Thoracic aorta (tissue), 2 donors: ENCODE measurements at places on chromosomes 11 and 22. TPM values are rescaled to one million over a fixed set of nuclear protein-coding genes. Genes with fewer than 3 reads are reported as not detected.

DNA sequence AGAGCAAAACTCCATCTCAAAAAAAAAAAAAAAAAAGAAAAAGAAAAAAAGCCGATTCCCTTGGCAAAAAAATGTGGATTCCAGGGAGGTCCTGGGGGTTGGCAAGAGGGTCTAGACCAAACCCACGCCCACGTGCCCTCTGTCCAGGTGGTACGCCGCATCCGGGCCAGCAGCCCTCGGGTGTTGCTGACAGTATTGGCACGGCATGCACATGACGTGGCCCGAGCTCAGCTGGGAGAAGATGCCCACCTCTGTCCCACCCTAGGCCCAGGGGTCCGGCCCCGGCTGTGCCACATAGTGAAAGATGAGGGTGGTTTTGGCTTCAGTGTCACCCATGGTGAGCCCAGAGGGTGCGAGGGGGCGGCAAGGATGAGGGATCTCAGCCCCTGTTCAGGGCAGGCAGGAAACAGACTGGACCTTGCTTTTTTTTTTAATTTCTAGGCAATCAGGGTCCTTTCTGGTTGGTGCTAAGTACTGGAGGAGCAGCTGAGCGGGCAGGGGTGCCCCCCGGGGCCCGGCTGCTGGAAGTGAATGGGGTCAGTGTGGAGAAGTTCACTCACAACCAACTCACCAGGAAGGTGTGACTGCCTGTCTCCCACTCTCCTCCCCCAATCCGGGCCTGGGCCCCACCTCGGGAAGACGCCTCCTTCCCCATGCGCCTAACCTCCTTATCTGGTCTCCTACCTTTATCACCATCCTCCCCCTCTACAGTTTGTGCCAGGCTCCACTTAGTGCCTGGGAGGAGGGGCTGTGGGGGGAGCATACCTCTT is 2.0 kb downstream of the NHERF4 start:
- no peaks in the 10 kb centered on the region for H3K4me1 ChIP-seq
- H3K36me3 ChIP-seq: peaks cover 10% of the 10 kb centered on the region
- DNase-seq: no peak
- no peak overlapping the region for H3K4me3 ChIP-seq
- H3K27ac ChIP-seq: no peak overlapping the region

Gene POTEH
- not detected for total RNA-seq

DNA sequence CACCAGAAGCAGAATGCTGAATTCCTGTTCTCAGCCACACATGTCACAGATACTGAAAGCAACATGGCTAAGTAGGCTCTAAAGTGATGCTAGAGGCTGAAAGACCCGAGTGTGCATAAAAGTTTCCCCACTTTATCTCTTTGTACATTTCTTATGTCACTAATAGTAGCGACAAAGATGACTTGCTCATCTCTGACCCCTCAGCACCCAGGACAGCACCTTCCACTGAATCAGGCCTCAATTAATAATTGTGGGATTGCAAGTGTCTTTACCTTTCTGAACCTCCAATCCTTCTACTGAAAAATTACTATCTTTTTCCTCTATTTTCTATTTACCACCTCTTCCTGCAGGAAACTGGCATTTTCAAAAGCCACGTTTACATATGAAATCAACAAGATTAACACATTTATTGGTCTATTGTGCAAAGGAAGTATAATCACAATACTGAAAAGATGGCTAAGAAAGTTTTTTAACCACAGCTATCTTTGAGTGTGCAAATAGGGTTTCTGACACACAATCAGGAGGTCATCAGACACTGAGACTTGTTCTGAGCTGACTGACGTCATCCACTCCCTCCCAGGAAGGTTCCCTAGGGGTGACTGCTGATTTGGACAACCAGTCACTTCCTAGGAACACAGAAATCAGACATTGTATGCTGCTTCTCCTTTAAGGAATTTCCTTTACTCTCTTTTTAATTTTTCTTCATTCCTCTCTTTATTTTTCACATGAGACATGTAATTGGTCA is 213.9 kb upstream of the ISX start:
- no peaks in the 10 kb centered on the region for H3K4me1 ChIP-seq
- H3K4me3 ChIP-seq: no peak overlapping the region
- H3K27ac ChIP-seq: no peak overlapping the region
- no peak for DNase-seq
- no peaks in the 10 kb centered on the region for H3K36me3 ChIP-seq

Gene CD248
- total RNA-seq: 22.9 TPM

DNA sequence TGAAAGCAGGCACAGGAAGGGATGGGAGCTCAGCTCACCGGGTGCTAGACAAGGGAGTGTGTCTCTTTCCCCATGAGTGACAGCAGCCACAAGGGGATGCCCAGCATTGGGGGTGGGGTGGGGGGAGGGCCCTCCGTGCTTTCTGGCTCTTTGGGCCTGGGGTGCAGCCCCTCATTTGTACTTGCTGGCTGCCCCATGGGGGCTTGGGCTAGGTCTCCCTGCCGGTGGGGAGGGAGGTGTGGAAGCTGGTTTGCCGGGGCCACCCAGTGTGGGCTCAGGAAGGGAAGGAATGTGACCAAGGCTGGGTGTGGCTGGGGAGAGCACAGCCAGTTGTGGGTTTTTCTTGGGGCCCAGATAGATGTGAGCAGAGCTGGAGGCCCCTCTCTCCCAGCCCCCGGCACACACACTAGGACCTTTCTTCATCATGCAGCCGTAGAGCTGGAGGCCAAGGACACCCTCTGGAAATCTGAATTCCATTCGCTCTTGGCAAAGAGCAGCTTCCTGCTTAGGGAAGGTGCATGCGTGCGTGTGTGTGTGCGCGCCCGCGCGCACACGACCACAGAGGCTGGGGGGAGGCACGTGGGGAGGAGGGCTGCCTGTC is 25.8 kb downstream of the KCNQ1OT1 start:
- no peak overlapping the region for H3K27ac ChIP-seq
- H3K4me1 ChIP-seq: peaks cover 4% of the 10 kb centered on the region
- H3K4me3 ChIP-seq: no peak overlapping the region
- H3K36me3 ChIP-seq: no peaks in the 10 kb centered on the region

Gene RIBC2
- 5.1 TPM for total RNA-seq

- no peak overlapping the region for H3K27ac ChIP-seq
- no peaks in the 10 kb centered on the region for H3K36me3 ChIP-seq
- H3K4me3 ChIP-seq: no peak overlapping the region
- no peak for DNase-seq
- no peaks in the 10 kb centered on the region for H3K27me3 ChIP-seq
Observed at GRCh38 chr11:102840018-102840417, 3.4 kb downstream of the MMP3 start.

- no peaks in the 10 kb centered on the region for H3K27me3 ChIP-seq
- H3K4me3 ChIP-seq: no peak overlapping the region
- no peak overlapping the region for H3K27ac ChIP-seq
Observed at GRCh38 chr11:43399983-43400630, 41.4 kb downstream of the TTC17 start.

Gene DNAJB7
- not detected for total RNA-seq

DNA sequence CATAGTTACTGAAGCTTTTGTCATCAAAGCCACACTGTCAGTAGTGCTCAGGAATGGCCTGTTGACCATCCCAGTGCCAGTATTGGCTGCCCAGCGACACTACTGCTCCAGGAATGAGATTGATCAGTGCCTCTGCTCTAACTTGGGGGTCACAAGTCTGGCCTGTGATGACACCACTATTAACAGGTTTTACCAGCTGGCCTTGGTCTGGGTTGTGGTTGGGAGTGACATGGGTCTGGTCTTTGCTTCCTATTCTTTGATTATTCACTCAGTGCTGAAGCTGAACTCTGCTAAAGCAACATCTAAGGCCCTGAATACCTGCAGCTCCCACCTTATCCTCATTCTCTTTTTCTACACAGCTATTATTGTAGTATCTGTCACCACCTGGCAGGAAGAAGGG is 21.5 kb downstream of the OR56B4 start:
- no peak overlapping the region for H3K4me3 ChIP-seq
- H3K27me3 ChIP-seq: no peaks in the 10 kb centered on the region
- H3K4me1 ChIP-seq: no peaks in the 10 kb centered on the region
- H3K36me3 ChIP-seq: no peaks in the 10 kb centered on the region

Gene WBP2NL
- 1.3 TPM for total RNA-seq

- H3K4me3 ChIP-seq: no peak overlapping the region
- no peak for DNase-seq
- H3K27ac ChIP-seq: no peak overlapping the region
- H3K27me3 ChIP-seq: no peaks in the 10 kb centered on the region
- H3K36me3 ChIP-seq: no peaks in the 10 kb centered on the region
Observed at GRCh38 chr22:33983558-33983957, 63.3 kb upstream of the LARGE1 start.

Gene NRIP3
- total RNA-seq: 2.1 TPM

GRCh38 chr22:27057717-27058116 is 400.3 kb downstream of the MIAT start:
- H3K27ac ChIP-seq: no peak overlapping the region
- H3K4me3 ChIP-seq: no peak overlapping the region
- H3K4me1 ChIP-seq: peaks cover under 1% of the 10 kb centered on the region
- H3K36me3 ChIP-seq: no peaks in the 10 kb centered on the region

DNA sequence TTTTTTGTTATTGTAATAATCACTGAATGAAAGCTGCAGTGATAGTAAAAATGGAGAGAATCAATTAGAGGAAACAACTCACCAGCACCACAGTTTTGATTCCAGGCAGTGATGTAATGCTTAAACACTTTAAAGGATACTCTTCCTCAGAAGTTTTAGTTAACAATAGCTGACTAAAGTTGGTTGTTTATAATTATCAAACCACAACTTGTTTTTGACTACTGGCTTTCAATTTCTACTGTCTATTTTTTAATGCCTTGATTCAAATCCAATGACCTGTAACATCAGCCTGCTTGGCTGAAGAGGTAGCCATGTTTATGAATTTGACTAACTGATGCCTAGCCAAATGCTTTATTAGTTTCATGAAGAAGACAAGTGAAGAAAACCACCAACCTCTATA is 18.2 kb upstream of the CASP12 start:
- H3K27ac ChIP-seq: no peak overlapping the region
- peaks cover 10% of the 10 kb centered on the region for H3K4me1 ChIP-seq
- DNase-seq: no peak
- no peaks in the 10 kb centered on the region for H3K27me3 ChIP-seq

- no peaks in the 10 kb centered on the region for H3K36me3 ChIP-seq
- no peak overlapping the region for H3K27ac ChIP-seq
- H3K4me3 ChIP-seq: no peak overlapping the region
Observed at GRCh38 chr11:105367129-105367528, 227.6 kb upstream of the CARD18 start.

- no peak for DNase-seq
- H3K27ac ChIP-seq: no peak overlapping the region
- no peaks in the 10 kb centered on the region for H3K36me3 ChIP-seq
- H3K4me1 ChIP-seq: no peaks in the 10 kb centered on the region
- no peak overlapping the region for H3K4me3 ChIP-seq
Observed at GRCh38 chr11:63553759-63554158, 9.4 kb downstream of the PLAAT2 start.

DNA sequence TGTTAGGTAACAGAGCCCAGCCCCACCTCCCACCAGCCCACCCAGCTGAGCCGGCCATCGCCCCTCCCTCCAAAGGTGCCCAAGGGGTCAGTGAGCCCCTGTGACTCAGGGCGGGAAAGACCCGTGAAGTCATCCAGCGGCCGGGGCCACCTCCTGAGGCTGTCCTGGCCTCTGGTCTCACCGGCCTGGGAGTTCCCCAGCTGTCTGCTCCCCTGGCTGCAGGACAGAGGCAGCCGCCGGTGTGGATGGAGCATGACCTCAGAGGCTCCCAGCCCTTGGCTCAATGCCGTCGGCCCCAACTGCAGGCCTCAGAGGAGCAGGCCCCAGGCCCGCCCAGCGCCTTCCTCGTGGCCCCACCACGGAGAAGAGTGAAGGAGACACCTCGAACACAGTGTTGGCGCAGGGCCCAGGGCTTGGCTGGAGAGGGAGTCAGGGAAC is 28.7 kb downstream of the RPL3 start:
- H3K4me3 ChIP-seq: no peak overlapping the region
- no peaks in the 10 kb centered on the region for H3K27me3 ChIP-seq
- peaks cover 30% of the 10 kb centered on the region for H3K4me1 ChIP-seq
- no peaks in the 10 kb centered on the region for H3K36me3 ChIP-seq

DNA sequence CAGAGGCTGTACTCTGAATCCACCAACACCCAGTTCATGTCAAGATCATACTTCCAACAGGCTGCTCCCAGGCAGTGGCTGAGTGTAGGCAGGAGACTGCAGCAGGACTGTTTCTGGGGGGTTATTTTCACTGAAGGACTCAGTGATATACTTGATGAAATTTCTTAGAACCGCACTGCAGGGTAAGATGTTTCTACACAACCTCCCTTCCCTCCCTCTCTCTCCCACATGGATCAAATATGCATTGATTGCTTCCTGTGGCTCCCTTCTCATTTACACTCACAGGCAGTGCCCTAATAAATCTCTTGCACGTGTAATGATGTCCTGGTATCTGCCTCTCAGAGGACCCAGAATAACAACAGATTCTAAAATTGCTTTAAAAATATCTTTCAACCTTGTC is 251.3 kb upstream of the CCDC179 start:
- no peak overlapping the region for H3K27ac ChIP-seq
- H3K4me1 ChIP-seq: no peaks in the 10 kb centered on the region
- H3K36me3 ChIP-seq: no peaks in the 10 kb centered on the region
- H3K27me3 ChIP-seq: no peaks in the 10 kb centered on the region
- no peak overlapping the region for H3K4me3 ChIP-seq

DNA sequence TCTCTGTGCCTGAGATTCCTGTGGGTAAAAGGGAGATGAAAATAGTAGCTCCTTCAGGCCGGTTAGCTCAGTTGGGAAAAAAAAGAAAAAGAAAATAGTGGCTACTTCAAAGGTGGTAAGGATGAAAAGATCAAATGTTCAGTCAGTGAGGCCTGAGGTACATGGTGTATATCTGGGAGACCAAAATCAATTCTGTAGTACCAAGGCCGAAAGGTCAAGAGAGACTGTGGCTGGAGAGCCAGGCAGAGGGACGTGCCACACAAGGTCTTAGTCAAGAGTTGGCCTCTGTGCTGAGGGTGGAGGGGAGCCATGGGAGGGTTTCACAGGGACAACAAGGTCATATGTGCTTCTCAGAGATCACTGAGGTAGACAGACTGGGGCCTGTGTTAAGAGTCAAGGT is 4.8 kb upstream of the GDPD5 start:
- no peaks in the 10 kb centered on the region for H3K4me1 ChIP-seq
- DNase-seq: no peak
- no peaks in the 10 kb centered on the region for H3K36me3 ChIP-seq
- H3K4me3 ChIP-seq: no peak overlapping the region
- H3K27me3 ChIP-seq: no peaks in the 10 kb centered on the region
